Cortex of kidney (tissue), 1 donor: ENCODE measurements at places on chromosomes 7 and 10.

- no peak for DNase-seq
Observed at GRCh38 chr10:11838298-11838852, 15.2 kb downstream of the PROSER2 start.

- no peak for DNase-seq
Observed at GRCh38 chr7:141700848-141701371, 1.1 kb downstream of the DENND11 start.

DNA sequence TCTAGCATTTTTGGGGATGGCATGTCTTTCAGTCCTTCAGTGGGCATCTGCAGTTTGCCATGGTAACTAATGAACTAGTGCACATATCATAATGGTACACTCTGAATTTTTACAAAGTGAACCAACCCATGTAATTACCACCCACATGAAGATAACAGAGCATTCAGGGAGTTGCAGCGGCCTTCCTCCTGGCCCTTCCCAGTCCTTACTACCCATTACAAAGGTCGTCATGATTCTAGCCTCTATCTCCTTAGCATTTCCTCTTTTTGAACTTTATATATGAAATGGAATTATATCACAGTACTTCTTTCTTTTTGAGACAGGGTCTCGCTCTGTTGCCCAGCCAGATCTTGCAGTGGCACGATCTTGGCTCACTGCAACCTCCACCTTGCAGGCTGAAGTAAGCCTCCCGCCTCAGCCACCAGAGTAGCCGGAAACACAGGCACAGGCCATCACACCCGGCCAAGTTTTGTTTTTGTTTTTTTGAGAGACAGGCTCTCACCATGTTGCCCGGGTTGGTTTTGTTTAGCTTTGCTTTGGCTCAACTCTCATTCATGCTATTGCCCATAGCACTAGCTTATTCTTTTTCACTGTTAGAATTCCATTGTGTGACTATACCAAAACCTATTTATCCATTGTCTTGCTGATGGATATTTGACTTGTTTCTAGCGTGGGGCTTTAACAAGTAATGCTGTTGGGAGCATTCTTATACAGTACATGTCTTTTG is 79.2 kb downstream of the APBB1IP start:
- DNase-seq = no peak

DNA sequence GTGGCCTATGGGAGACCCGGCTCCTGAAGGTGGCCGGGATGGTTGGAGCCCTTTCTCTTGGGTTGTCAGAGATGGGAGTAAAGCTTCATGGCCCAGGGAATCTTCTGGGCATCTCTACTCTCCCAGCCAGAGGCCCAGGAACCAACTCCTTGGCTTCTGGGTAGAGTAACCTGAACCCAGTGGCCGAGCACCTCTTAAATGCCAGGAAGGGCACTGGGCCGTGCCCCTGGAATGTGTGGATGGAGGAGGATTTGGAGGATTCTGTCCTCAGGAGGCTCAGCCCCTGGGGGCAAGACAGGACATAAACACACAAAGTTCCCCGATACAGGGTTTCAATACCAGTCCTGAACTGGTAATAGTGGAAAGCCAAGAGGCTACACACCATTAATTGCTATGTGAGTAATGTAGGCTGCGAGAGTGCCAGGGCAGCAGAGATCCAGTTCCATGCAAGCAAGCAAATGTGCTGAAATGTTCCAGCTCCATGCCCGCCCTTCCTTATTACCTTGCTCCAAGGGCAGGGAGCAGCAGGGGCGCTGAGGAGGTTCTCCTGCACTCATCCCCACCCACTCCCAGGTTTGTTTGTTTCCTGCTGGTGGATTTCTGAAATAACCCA is 1.2 kb downstream of the PALD1 start:
- DNase-seq = no peak

DNA sequence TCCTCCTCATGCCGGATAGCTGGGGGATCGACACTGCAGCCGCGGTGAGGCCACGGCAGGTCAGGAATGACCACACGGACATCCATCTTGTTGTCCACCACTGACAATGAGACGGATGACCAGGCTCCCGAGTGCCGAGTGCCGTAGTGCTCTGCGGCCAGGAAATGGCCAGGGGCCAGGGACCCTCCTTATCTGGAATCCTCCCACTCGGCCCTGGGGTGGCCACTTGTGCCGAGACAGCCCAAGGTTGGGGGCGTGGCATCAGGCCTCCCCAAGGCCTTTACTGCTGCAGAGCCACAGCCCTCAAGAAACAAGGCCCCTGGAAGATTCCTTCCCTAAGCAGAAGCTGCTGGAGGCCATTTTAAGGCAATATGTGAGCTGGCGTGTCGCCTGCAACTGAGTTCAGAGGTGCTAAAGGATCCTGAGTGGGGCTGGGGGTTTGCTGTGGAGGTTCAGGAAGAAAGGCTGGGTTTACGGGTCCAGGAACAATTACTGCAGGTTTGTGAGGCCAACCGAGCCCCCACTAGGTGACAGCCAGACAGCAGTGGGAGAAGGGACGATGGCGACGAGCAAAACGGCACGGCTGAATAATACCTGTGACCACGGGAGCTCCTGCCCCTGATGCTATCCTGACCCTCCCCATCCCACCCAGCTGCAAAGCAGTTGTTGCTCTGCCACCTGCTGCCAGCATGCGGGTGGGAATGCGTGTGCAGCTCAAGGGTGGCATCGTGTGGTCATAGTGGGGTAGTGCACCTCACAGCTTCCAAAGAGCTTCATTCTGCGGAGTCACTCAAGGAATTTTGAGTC is 31.6 kb upstream of the LEP start:
- DNase-seq = no peak

GRCh38 chr10:87761153-87761552 is 56.9 kb downstream of the ATAD1 start:
- no peak for DNase-seq

- no peak for DNase-seq
Observed at GRCh38 chr7:2723138-2723850, 35.3 kb downstream of the AMZ1 start.

GRCh38 chr7:29189743-29190201 is 4.8 kb upstream of the CHN2 start:
- DNase-seq = no peak

- DNase-seq = no peak
Observed at GRCh38 chr10:74743401-74743800, 83.0 kb upstream of the KAT6B start.

- no peak for DNase-seq
Observed at GRCh38 chr7:74056096-74056915, 27.3 kb upstream of the LIMK1 start.

DNA sequence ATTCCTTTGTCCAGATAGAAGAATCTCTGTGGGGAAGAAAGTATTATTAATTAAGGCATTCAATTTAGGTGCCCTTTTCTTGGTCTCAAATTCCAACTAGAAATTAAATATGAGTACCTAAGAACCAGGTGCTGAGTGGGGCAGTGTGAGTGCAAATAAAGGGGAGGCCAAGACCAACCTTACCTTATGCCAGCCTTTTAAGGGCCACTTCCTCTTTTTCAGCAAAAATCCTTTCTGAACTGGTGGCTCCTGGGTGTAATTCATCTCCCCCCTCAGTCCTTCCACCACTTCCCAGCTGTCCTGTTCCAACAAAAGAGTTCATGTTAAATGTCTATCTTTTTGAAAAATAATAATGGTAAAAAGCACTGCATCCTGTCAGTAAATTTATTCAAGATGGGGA is 108.2 kb downstream of the OSBPL3 start:
- DNase-seq = no peak

- DNase-seq = no peak
Observed at GRCh38 chr7:32479574-32480200, 10.5 kb downstream of the LSM5 start.

- no peak for DNase-seq
Observed at GRCh38 chr7:121404348-121404747, 8.2 kb upstream of the FAM3C start.

DNA sequence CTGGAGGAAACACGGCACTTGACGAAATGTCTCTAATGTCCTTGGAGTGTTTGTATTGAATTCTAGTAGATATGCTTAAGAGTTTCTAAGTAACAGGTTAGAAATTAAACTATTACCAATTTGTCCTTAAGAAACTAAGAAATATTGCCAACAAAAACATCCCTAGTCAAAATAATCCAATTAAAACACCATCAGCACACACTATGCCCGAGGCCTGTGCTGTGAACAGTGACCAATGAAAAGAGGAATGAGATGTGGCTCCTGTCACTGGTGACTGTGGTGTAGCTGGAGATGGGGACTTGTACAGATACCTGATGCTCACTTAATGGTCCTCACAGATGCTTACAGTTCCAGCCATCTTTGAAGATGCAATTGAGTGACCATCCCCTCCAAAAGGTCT is 651.1 kb downstream of the SORCS3 start:
- DNase-seq = no peak

DNA sequence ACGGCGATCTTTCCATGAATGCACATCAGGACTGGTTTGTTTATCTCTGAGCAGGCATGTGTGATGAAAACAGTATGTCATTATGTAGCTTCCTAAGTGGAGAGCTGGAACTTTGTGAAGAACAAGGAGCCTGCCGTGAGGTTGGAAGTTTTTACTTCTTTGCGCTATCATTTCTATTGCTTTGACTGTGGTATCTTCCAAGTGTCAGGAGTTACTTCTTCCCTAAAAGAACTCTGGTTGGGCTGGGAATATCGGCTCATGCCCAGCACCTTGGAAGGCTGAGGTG is 167.4 kb upstream of the AHR start:
- DNase-seq = no peak

DNA sequence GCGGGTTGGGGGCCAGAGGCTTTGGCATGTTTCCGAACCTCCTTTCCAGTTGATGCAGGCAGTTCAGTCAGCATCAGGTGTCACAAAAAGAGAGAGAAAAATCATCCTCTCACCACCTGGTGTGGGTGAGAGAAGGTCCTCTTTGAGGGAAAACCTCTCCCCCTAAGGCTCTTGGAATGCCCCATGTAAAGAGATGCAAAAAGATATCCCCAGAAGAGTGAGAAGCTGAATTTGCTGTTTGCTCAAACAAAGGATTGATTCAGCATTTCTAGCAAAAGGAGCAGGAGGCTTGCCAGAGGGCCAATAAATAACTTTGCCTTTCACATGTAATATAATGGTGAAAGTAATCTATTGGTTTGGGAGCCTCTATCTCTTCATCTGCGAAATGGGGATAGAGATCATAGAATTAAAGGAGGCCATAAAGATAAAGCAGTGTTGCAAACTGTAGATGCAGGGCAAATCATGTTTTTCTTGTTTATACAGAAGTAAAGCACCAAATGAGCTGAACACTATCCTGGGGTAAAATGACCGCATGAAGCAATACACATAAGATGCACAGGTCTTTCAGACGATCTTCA is 425.9 kb downstream of the LRMDA start:
- no peak for DNase-seq

- no peak for DNase-seq
Observed at GRCh38 chr10:5887029-5887428, 2.7 kb downstream of the ANKRD16 start.

DNA sequence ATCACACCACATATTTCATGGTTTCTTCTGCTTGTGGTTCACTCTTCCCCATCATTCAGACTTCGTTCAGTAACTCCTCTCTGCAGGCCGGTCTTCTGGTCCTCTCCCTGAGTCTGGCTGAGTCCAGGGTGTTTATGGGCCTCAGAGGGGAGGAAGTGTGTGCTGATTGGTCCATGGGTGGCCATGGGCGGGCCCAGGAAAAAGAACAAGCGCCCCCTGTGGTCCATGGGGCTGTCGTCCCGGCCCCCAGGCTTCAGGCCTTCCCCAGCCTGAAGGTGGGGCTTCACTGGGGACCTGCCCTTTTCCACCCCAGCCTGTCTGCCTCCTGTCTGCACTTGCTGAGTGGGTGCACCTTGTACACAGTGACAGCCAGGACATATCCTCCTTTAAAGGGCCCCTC is 123.7 kb downstream of the VIPR2 start:
- DNase-seq = no peak

DNA sequence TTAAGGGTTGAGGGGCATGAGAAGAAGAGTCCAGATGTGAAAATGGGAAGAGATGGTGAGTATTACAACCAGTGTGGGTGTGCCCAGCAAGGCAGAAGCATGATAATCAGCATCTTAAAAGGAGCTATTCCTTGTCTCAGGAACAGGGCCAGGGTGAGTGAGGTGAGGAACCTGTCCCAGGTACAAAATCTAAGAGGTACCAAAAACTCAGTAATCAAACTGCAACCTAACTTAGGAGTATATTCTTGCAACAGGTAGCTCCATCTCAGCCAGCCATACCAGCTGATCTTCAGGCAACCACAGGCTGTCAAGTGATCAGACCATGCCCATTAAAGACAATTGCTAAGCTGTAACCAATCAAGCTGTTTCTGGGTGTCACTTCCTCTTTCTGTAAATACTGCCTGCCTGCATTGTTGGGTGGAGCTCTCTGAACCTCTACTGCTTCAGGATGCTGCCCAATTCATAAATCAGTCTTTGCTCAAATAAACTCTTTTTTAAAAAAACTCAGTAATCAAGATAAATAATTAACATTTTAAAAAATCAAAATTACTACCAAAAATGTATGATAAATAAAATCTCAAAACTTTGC is 7.4 kb downstream of the KEL start:
- no peak for DNase-seq

GRCh38 chr10:68796605-68797004 is 30.7 kb upstream of the STOX1 start:
- no peak for DNase-seq

DNA sequence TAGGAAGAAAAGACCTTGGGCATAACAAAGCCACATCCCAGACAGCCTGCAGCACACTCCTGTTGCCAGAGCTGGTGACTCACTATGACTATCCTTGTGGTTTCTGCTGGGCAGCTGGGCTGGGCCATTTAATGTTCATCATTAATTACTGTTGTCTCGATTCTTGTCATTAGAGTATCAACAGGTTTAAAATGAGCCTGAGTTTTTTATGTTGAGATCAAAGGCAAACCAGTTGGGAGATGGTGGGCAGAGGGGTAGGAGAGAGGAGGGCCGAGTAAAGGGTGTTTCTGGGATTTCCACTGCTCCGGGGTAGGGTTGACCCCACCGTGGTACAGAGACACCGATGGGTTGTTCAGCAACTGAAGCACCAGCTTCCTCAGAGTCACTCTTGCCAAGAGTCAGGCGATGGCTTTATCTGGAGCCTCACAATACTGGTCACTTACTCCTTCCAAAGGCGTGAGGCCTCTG is 128.7 kb upstream of the LYZL1 start:
- DNase-seq = no peak

- no peak for DNase-seq
Observed at GRCh38 chr10:91226093-91226492, 5.6 kb downstream of the PCGF5 start.

DNA sequence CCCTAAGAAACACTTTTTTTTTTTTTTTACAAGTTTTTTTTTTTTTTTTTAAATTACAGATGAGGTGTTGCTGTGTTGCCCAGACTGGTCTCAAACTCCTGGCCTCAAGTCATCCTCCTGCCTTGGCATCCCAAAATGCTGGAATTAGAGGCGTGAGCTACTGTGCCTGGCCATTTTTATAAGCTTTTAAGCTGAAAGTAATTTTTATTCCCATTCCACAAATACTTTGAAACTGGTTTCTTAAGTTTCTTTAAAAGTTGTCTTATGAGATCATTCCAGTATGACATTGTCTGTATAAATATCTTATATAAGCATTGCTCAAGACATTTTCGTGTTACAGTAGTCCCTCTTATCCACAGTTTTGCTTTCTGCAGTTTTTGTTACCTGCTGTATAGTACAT is 61.4 kb upstream of the CYP26C1 start:
- DNase-seq = no peak
